ENCODE measurements at places on chromosomes 1 and 21.

DNA sequence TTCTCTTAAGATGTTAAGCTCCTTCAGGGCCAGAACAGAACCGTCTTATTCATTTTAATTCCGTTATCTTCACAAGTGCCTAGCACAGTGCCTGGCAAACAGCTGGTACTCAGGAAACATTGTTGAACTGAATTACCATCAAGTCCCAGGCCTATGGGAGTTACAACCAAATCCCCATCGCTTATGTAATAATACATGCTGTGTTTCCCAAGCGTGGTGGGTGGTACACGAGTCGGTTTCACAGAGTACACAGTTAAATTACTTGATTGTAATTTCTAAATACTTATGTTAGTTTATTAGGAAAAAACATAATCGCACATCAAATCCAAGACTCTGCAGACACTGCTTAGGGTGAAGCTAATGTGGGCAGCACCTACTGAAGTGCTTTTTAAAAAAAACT lies 1.0 kb downstream of the ANGEL2 start:
- no peak for DNase-seq

- DNase-seq, result no peak
Measured at GRCh38 chr1:25033828-25034705, 104.0 kb upstream of the RUNX3 start.

- no peak for DNase-seq
Measured at GRCh38 chr1:28976248-28976647, 61.9 kb downstream of the EPB41 start.

DNA sequence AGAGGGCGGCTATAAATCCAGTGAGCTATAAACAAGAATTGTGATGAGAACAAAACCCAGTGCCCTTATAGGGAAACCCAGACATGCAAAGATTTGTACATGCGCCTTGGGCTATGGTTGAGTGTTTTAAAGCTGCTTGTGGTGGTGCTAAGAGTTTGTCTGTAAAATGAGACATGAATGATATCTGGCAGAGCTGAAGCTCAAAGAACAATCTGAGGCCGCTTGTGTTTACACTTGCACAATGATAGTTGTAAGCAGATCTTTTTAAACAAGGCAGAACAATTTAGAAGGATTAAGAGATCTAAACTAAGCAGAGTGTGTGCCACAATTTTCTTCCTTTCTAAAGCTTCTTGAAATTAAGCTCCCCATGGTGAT lies 80.4 kb upstream of the ADAMTS5 start:
- no peak for DNase-seq

DNA sequence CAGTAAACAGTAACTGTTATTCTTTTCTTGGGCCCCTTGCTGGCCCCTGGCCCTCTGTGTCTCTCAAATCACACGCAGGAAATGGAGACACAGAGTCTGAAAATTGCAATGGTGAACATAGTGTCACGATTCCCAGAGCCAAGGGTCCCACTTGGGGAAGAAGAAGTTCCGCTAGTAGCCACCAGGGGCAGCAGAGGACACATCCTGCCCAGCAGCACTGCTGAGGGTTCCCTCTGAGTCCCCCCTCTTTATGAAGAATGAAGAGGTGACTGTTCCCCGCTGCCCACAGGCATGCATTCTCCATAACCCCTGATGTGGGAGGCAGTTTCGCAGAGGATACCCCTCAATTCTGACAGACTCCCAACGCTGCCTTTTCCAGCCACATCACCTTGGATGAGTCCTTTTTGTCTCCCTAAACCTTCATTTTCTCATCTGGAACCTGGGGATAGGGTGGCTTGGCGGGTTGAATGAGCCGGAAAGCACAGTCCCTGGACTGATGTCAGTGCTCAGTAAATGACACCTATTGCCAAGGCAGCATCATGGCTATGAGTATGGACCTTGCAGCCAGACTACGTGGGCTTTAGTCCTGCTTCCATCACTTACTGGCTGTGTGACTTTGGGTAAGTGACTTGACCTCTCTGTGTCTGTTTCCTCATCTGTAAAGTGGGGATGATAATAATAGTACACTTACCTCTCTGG lies 238.0 kb upstream of the TMEM51 start:
- DNase-seq, result peak; percentile 30

GRCh38 chr1:245079021-245079609 lies 75.7 kb upstream of the KIF26B start:
- no peak for DNase-seq

- no peak for DNase-seq
Measured at GRCh38 chr1:225581186-225581585, 71.7 kb downstream of the ENAH start.

Measured in activated T-cell treated with anti-CD3 and anti-CD28 coated beads for 48 hours (primary cell).